BE2C (cell line): ENCODE measurements at places on chromosomes 11 and 22.

DNA sequence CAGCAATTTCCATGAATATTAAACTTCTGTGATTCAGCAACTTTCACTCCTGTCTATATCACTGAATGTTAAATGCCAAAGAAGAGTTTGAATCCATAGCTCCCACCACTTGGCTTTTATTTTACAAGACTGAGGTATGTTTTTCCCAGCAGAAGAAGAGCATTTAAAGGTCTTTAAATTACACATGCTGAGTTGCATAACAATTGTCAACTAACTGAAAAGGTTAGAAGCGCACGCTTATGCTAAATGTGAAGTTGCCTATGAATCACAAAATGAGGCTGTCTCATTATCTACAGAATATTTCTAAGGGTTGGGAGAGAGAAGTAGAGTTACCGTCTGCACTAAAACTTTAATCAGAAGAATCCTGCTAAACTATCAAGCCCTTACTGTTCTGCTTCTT, 1086.3 kb downstream of the FAM181B start:
- no peak for DNase-seq

DNA sequence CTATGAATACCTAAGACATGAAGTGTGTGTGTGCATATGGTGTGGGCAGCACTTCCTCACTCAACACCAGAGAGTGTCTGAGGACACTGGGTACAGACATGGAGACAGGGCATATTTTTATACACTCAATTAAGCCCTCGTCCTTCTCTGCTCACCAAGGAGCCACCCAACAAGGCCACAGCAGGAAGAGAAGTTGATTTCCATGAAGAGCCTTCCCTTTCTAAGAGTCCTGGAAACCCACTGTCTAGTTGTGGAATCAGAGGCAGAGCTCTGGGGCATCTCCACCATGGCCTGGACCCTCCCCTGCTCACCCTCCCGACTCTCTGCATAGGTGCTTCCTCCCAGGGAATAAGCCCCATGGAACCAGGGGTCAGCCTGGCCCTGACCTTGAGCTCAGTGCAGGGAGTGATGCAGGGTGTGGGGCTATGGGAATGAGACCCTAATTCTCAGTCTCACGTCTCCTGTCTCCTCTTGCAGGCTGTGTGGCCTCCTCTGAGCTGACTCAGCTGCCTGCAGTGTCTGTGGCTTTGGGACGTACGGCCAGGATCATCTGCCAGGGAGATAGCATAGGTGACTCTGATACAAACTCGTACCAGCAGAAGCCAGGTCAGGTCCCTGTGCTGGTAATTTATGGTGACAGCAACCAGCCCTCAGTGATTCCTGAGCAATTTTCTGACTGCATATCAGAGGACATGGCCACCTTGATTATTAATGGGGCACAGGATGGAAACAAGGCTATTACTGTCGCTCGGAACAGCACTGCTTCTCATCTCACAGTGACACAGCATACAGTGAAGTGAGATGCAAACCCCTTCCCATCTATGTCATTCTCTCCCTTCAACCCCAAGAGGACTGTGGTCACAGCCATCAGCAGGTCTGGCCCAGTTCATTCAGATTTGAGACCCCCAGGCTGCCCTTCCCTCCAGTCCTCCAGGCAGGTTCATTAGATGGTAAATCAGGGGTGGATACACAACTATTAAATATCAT, 14.6 kb upstream of the IGLL5 start:
- DNase-seq, result no peak

GRCh38 chr11:93054881-93055280, 85.4 kb downstream of the MTNR1B start:
- DNase-seq, result no peak

DNA sequence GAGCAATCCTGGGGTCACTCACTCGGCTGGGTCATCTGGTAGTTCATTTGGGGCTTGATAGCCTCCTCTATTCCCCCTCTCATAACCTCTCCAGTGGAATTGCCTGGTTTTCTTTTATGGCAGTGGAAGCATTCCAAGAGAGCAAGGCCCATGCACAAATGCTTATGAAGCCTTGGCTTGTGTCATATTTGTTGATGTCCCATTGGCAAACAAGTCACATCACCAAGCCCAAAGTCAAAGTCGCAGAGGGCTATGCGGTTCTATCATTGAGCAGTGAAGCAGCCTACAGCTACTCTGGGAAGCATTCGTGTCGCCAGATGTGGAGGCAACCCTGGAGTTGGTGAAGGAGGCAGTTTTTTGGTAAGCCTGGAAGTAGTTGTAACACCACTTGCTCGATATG, 12.3 kb downstream of the KCTD14 start:
- DNase-seq, result no peak

- no peak for DNase-seq
Measured at GRCh38 chr11:111001986-111002611, 243.4 kb upstream of the POU2AF2 start.

DNA sequence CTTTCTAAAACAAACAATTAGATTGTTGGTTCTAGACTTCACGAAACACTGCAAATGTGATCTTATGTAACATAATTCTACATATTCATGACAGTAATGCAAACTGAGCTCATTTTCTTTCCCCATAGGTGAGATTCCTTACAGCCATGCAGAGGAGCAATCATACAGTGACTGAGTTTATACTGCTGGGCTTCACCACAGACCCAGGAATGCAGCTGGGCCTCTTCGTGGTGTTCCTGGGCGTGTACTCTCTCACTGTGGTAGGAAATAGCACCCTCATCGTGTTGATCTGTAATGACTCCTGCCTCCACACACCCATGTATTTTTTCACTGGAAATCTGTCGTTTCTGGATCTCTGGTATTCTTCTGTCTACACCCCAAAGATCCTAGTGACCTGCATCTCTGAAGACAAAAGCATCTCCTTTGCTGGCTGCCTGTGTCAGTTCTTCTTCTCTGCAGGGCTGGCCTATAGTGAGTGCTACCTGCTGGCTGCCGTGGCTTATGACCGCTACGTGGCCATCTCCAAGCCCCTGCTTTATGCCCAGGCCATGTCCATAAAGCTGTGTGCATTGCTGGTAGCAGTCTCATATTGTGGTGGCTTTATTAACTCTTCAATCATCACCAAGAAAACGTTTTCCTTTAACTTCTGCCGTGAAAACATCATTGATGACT, 1.5 kb downstream of the OR9G1 start:
- no peak for DNase-seq
